ENCODE measurements at places on chromosomes 2 and 18.
A peak's percentile ranks its signal among the peaks of the same experiment; 100 is the strongest.

DNA sequence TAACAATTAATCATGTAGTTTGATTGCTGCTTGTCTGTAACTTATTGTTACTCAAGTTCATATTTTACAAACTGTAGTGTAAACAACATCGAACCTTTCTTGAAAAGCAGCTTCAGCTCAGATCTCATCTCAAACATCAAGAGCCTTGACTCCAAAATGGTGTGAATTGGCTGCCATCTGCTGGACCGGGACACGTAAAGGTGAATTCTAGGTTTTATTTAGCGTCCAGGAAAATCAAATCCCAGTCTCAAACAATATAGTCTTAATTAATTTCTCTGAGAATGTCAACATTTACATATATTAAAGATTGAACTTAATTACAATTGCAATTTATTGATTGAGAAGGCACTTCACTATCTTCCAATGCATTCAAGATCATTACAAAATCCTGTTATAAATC, 453.0 kb downstream of the GALR1 start:
- DNase-seq = no peak

- no peak for DNase-seq
These were observed 477.2 kb upstream of the LRRTM4 start for GRCh38 chr2:77999376-77999775.

DNA sequence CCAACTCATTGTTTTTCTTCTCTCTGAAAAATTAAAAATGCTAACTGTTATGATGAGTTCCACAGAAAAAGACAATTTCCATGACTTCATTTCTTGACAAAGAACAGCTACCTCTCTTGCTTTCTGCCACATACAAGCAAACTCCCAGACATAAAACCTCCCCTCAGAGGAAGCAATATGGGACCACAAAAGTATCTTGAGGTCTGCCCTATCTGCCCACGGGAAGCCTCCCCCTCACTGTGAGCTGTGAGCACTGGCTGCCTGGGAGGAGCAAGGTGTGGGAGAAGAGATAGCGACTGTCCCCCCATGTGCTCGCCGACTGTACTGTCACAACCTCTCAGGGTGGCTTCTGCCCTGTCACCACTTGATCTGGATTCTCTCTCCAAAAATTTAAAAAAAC, 69.7 kb upstream of the NRP2 start:
- DNase-seq = peak; percentile 38

GRCh38 chr18:48393170-48393569, 16.0 kb downstream of the ZBTB7C start:
- DNase-seq = no peak

- no peak for DNase-seq
These were observed 511.3 kb upstream of the FAM98A start for GRCh38 chr2:34110392-34110791.

GRCh38 chr2:238308177-238308576, 12.1 kb upstream of the TRAF3IP1 start:
- DNase-seq = no peak

GRCh38 chr2:27781496-27781895, 10.0 kb downstream of the MRPL33 start:
- DNase-seq = no peak

DNA sequence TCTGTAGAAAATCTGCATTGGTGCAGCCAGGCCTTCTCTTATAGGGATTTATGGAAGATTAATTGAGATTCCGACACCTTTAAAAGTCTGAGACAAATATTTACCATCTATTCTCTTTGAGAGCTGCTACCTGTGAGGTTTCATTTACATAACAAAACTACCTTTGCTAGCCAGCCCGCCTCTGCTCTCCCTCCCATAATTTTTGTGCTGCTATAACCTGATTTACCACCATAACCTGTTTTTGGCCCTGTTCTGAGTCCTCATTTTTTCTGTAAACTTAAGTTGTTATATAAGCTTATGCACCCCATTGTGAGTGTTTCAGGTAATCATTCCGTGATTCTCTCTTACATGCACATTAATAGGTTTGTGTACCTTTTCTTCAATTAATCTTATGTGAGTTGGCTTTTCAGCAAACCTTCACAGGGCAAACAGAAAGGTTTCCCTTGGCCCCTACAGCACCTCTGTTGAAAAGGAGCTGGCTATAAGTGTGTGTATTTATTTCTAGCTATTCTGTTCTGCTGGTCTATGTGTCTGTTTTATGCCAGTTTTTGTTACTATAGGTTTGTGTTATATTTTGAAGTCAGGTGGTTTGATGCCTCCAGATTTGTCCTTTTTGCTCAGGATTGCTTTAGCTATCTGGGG, 114.9 kb upstream of the XIRP2 start:
- DNase-seq = no peak

- DNase-seq = no peak
These were observed 61.1 kb upstream of the TFPI start for GRCh38 chr2:187615364-187615763.

Measured in stimulated activated CD4-positive, alpha-beta T cell treated with anti-CD3 and anti-CD28 coated beads, Interleukin-4, amount 100 ng/mL, for 1 hour (primary cell).